ENCODE measurements at places on chromosomes 5 and 9. TPM values are rescaled to one million over a fixed set of nuclear protein-coding genes. Genes with fewer than 3 reads are reported as not detected.

GBGT1 gene
- 13.5 TPM for total RNA-seq

MPDZ gene
- 13.2 TPM for total RNA-seq

GRCh38 chr9:112093870-112094216 is 81.3 kb downstream of the SUSD1 start:
- H3K4me3 ChIP-seq = no peak overlapping the region
- no peak overlapping the region for H3K27ac ChIP-seq
- H3K4me1 ChIP-seq = no peaks in the 10 kb centered on the region
- no peaks in the 10 kb centered on the region for H3K27me3 ChIP-seq
- no peak for DNase-seq
- no peaks in the 10 kb centered on the region for H3K36me3 ChIP-seq

DNA sequence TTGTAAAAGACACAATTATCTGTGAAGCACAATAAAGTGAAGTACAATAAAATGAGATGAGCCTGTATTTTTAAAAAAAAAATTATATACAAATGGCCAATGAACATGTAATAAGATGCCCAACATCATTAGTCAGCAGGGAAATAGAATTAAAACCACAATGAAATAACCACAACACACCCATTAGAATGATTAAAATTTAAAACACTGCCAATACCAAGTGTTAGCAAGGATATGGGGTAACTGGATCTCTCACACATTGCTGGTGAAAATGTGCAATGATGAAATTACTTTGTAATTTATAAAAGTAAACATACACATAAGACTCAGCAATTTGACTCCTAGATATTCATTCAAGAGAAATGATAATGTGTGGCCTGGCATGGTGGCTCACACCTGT is 62.8 kb downstream of the SHOC1 start:
- DNase-seq = no peak
- H3K27me3 ChIP-seq = no peaks in the 10 kb centered on the region
- no peak overlapping the region for H3K4me3 ChIP-seq
- H3K27ac ChIP-seq = no peak overlapping the region
